ENCODE measurements at places on chromosomes 5 and 9.

- DNase-seq = no peak
Measured at GRCh38 chr5:16980983-16981382, 44.9 kb upstream of the MYO10 start.

GRCh38 chr5:60092671-60093422 lies 199.3 kb upstream of the PDE4D start:
- no peak for DNase-seq

GRCh38 chr9:111731928-111732327 lies 62.8 kb downstream of the SHOC1 start:
- no peak for DNase-seq

GRCh38 chr5:72107131-72107900 lies at the start of gene MAP1B:
Gene MAP1B (plus strand): TSS chr5:72107475. CDS start chr5:72107532, 57 bp downstream.
- DNase-seq = no peak

- DNase-seq = no peak
Measured at GRCh38 chr9:97064176-97064575, 25.2 kb upstream of the CTSV start.

DNA sequence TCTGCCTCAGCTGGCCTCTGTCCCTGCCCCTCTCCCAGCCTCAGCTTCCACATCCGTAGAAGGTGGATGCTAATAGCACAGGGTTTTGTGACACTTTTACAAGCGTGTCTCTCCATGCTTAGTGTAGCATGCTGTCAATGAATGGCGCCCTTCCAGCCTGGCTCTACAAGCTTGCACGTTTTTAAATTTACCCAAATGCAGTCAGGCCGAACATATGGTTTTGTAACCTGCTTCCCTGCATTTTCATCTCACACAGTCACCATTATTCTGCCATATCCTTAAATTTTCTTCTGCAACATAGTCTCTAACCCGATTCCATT lies 28.8 kb downstream of the FAM163B start:
- no peak for DNase-seq

- no peak for DNase-seq
Measured at GRCh38 chr5:155700333-155700732, 626.6 kb upstream of the SGCD start.

DNA sequence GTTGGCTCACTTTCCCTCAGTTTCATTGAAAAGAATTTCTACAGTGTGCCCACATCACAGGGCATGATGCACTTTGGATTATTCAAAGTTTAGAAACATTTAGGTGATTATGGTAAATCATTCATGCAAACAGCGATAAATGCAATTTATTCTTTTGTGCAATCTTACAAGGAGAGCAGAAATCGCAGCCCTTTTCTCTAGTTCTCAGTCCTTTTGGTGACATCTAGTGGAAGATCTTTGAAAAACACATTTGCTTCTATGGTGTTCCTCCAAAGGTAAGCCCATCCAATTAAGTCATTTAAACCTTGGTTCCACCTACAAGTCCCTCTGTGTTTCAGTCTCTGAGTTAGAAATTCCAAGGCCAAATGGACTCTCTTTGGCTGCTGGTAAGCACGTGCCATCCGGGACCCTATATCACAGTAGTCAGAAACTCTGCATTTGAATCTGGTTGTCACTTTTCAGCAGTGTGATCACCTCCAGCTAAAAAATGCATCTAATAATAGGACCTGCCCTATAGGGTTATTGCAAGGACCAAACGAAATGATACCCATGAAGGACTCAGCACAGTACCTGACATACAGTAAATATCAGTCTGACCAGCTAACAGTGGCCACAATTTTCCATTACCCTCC lies 66.4 kb downstream of the MACROH2A1 start:
- DNase-seq = no peak

DNA sequence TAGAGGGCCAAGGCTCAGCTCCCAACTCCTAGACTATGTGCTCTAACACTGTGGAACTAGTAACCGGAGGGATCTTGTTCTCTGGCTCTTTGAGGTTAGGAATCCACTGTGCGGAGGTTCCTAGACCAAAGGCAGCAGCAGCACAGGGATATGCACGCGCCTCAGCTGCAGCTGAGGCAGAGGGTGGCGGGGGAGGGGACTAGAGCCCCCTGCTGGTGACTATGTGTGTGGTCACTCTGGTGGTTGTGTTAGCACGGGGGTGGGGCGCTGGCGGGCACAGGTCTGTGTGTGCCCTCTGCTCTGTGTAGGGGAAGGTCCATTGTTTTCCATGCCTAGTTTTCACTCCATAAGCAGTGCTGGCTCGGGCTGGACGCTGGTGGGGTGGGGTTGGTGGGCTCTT lies 458.0 kb upstream of the IZUMO3 start:
- DNase-seq = no peak

DNA sequence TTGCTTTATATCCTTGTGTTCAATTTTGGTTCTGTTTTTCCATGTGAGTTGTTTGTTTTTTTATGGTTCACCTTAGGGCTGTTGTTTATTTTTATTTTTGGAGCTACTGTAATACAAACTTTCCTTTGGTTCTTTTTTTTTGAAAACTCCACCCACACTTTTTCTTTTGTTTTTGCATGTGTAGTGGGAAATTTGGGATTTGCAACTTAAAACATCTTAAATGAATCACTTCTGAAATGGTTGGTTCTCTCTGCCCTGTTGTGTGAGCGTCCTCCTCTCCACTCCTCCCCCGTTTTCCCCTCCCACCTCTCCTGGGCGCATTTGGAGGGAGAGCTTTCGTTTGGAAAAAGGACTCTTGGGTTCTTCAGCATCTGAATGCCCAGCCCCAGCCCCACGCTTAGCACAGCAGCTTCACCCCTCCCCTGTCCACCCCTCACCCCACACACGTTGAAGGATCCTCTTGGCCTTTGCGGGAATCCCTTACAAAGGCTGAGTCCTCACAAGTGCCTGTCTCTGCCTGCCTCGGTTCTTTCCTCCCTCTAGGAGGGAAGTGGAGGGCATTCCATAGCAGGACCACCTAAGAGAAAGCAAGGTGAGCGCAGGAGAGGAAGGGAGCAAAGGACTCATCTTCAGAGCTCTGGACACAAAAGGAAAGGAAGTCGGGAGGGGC lies 67.2 kb downstream of the DMRT1 start:
- no peak for DNase-seq

DNA sequence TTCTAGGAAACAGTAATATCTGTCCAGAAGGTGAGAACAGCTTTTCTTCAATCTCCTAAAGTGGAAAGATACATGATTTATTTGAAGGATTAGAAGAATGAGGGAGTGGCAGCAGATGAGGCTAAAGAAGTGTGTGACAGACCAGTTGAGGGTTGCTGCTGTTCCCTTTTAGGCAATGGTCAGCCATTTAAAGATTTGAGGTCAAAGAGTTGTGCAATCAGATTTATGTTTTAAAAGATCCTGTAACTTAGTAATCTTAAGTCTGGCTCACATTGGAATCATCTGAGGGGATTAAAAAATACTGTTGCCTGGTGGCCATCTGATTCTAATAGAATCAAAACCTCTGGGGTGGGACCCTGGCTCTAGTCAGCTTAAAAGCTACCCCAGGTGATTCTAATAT lies 4.3 kb upstream of the SGCD start:
- DNase-seq = no peak

DNA sequence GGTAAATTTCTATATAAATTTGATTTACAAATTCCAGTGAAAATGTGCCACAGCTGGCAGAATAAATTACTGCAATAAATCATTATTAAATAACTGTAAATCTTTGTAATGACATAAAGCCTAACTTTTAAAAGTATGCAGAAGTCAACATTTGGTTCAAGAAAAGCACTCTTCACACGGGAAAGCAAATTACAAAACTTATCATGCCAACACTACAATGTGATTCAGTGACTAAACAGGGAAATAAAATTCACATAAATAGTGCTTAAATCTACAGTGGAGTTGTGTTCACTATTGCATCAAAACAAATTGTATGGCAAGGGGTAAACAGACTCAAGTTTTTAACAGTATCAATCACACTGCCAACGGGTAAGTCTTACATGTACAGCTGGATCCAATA lies 117.2 kb downstream of the BNC2 start:
- no peak for DNase-seq

- DNase-seq = no peak
Measured at GRCh38 chr5:1961304-1961946, 78.7 kb upstream of the IRX4 start.

DNA sequence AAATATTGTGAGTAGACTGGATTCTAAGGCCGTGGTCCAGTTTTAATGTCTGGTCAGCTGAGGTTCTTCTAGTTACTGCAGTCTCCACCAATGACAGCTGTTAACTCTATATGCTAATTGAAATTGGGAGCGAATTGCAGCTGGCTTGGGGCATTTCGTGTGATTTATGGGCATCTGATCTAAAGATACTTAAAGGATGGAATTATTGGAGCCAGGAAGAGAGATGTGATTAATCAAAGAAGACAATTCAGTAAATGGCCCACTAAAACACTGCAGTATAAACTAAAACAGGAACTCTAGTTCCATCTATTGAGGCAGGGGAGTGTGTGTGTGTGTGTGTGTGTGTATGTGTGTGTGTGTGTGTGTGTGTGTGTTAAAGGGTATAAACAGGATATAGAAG lies 157.5 kb upstream of the IQGAP2 start:
- DNase-seq = no peak

- no peak for DNase-seq
Measured at GRCh38 chr5:92206681-92207080, 823.6 kb upstream of the ARRDC3 start.

DNA sequence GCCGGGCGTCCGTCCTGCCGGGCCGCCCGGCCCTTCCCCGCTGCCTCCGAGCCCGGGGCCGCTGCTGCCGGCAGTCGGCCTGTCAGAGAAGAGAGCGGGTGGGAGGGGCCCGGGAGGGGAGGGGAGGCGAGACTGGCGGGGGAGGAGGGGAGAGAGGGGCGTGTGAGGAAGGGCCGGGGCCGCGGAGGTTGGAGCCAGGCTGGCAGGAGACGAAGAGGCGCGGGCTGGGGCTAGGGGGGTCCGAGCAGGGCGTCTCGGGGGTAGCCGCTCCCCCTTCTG lies 570 bp downstream of the CREBRF start:
- peak; percentile 69 for DNase-seq

GRCh38 chr9:14213504-14213903 lies 100.4 kb downstream of the NFIB start:
- no peak for DNase-seq

DNA sequence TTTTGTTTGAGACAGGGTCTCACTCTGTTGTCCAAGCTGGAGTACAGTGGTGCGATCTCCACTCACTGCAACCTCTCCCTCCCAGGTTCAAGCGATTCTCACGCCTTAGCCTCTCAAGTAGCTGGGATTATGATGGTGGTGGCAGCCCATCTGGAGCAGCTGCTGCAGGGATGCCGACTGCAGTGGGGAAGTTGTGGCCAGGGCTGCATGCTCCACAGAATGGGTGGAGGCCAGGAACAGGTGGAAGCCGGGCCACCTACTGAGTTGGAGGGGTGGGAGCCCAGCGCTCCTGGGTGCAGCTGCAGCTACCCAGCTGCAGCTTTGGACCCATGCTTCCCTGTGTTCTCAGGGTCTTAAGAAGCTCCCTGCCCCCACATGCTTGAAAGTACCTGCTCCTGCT lies 99.7 kb downstream of the SCAI start:
- no peak for DNase-seq

DNA sequence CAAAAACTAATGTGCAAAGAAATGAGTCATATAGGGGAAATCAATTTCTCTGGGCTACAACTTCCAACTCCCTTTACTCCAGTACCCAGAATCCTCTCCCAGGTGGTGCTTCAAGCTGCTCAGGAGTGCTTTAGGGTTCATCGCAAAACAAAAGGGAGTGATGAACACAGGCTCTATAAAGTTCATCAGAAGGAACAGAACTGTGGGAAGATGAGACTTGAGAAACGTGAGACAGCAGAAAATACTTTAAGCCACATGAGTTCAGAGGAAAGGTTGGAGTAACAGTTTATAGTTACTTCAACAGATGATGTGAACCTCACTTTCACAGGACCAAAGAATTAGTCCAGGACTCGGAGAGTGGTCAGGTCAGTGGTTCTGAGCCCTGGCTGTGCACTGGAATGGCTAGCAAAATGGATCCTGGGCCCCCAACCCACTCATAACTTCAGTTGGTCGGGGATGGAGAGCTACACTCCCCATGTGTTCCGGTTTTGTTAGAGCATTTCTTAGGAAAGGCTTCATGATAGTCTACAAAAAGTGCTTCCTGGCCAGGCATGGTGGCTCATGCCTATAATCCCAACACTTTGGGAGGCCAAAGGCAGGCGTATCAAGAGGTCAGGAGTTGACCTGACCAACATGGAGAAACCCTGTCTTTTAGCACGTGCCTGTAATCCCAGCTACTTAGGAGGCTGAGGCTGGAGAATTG lies 4.3 kb downstream of the RPL12 start:
- DNase-seq = no peak

DNA sequence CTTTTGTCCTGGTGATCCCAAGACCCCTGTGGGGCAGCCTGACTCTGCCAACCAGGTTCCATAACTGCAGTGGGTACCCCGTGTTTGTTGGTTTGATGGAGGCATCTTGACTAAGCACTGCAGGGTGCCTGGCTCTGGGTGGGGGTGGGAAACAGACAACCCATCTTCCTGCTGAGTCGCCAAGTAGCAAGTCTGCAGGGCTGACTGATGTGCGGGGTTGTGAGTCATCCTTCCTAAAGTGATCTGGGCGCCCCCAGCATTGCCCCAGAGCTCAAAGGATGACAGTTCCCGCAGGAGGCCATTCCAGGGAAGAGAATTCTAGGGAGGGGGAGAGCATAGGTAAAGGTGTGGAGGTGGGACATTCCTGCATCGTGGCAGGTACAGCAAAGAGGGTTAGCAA lies 23.5 kb downstream of the DAB2IP start:
- no peak for DNase-seq

GRCh38 chr5:131589510-131590348 lies 45.3 kb downstream of the RAPGEF6 start:
- no peak for DNase-seq

- DNase-seq = no peak
Measured at GRCh38 chr9:4141296-4141695, 158.6 kb downstream of the GLIS3 start.

- DNase-seq = no peak
Measured at GRCh38 chr5:79001471-79001870, 16.4 kb upstream of the ARSB start.

DNA sequence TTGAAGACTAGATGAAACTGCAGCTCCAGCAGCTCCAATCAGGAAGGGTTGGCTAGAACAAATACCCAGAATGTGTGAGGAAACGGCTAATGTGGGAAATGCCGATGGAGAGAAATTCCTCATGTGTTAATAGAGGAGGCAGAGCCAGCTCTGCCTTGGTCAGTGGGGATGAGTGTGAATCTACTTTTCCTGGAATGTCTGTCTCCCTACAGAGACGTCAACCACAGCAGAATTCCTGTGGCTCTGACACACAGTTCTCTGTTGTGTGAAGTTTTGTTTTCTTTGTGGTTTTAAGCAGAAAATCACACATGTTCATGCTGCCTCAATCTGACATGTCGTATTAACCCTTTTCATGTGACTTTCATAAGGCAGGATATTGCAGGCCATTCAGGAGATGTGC lies 476.6 kb upstream of the WWC1 start:
- DNase-seq = no peak

- DNase-seq = no peak
Measured at GRCh38 chr5:91119981-91120850, 262.9 kb downstream of the ARRDC3 start.

GRCh38 chr5:35297755-35298154 lies 67.5 kb upstream of the PRLR start:
- no peak for DNase-seq

GRCh38 chr5:150070821-150071220 lies 15.5 kb downstream of the CSF1R start:
- no peak for DNase-seq

Data from stimulated activated CD8-positive, alpha-beta memory T cell treated with anti-CD3 and anti-CD28 coated beads, Interleukin-2, amount 100 ng/mL, for 48 hours (primary cell).